ENCODE measurements at places on chromosomes 1 and 21.

GRCh38 chr1:80639777-80640533 lies 1160.8 kb upstream of the ADGRL2 start:
- DNase-seq, result no peak

- no peak for DNase-seq
Measured at GRCh38 chr1:19073311-19074186, 117.1 kb upstream of the IFFO2 start.

DNA sequence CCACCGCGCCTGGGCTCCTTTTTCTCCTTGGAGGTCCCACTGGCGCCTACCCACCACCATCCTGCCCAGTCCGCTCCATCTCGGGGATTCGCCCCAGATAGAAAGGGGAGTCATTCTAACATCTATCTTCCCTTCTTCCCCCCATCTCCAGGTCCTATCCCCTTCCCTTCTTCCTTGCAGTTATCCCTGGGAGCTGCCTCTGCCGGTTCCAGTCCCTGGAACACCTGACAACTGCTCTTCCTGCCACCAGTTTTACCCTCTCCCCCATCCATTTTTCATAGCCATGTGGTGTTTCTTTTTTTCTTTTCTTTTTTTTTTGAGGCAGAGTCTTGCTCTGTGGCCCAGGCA lies 12.0 kb upstream of the COL16A1 start:
- no peak for DNase-seq

- no peak for DNase-seq
Measured at GRCh38 chr1:199302554-199302953, 663.7 kb downstream of the PTPRC start.

DNA sequence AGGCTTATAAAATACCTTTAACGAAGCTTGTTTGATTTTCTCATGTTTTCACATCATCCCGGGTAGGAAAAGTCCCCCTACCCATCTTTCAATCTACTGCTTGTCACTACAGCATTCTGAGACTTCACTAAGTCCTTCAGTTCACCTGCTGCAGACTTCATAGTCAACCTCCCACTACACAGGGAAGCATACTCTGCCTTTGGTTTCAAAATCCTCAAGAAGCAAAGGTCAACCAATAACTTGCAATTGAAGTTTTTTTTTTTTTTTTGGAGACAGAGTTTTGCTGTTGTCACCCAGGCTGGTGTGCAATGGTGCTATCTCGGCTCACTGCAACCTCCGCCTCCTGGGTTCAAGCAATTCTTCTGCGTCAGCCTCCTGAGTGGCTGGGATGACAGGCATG lies 4.7 kb upstream of the PTPN22 start:
- DNase-seq, result no peak
